CD4-positive, alpha-beta T cell treated with Interferon gamma for 1 hour (primary cell): ENCODE measurements at places on chromosomes 6 and 20.
A peak's percentile ranks its signal among the peaks of the same experiment; 100 is the strongest.

DNA sequence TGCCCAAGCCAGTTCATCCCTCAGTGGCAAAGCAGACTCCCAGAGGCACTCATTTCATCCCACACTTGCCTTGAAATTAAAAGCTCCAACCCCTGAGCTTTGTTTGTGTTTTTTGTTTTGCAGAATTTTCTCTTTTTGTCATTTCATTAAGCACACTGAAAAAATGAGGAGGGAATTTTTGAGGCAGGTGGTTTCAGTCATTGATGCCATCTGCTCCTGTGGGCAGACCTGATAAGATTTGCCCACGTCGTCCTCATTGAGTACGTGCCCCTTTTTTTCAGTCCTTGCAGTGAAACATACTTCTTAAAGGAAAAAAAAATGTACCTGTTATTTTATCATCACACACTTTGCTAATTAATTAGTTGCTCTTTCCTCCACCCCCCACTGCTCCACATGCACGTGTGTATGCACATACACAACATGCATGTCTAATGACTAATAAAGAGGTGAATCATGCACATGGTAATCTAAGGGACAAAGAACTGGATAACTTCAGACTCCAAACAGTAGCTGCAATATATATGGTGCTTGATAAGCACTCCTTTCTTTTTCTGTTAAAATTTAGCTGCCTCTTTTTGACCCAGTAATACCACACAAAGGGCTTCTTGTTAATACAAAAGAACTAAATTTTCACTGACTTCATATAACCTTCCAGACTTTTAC, 102.1 kb upstream of the TMEM181 start:
- DNase-seq = no peak

DNA sequence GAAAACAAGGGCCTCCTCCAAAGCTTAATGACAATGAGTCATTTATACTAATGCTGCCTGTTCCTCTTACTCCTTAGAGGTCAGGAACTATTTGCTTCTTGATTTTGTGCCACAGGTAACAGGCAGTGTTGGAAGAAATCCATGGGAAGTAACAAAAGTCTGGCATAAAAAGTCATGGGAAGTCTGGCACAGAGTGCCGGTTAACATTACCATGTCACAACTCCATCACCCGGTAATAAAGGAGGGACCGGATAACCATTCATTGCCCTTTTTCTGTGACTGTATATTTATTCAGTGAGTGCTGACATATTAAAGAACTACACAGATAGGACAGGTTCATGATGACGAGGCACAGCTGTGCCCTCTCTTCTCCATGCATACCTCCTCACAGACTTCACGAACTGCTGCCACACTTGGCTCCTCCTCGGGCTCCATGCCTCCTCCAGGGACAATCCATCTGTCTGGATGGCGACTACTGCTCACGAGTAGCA, 50.9 kb downstream of the NUDT3 start:
- no peak for DNase-seq

DNA sequence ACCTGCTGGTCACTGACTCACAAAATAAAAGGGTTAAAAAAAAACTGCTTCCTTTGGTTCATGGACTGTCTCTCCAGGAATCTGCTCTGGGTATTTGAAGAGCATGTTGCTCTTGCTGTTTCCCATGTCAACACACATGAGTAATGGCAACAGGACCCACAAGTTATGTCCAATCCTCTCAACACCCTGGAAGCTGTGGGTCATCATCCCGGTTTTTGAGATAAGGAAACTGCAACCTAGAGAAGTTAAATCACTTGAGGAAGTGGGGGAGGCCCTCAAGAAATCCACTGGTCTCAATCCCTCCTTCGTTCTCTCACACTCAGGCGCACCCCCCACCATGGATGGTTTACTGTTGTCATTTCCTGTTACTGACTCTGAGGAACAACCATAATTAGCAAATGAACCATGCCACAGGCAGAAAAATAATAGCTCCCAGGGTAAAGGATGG, 12.4 kb downstream of the MAP1LC3A start:
- no peak for DNase-seq

DNA sequence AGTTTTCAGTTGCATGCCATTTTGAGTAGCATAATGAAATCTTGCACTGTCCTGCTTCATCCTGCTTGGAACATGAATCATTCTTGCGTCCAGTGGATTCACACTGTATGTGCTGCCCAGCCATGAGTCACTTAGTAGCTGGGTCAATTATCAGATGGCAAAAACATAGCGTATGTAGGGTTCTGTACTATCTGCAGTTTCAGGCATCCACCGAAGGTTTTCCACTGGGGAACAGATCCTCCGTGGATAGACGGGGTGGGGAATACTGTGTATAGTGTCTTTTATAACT, 61.4 kb downstream of the IL22RA2 start:
- DNase-seq = no peak

DNA sequence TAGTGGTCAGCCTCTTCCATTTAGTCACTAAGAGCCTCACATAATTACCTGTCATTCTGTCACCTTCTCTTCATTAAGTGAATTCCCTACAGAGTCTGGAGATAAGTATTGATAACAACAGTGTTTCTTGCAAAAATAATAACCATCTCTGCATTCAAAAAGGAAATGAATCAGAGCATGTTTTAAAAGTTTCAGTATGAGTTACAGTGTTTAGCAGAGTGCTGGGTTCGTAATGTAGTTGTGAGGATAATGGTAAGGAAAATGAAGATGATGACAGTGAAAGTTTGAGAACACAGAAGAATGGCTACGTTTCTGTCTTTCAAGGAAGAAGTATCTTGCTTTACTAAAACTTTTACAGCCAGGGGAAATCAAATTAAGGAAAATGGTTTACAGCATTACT, 31.3 kb downstream of the GPRC6A start:
- DNase-seq = no peak

DNA sequence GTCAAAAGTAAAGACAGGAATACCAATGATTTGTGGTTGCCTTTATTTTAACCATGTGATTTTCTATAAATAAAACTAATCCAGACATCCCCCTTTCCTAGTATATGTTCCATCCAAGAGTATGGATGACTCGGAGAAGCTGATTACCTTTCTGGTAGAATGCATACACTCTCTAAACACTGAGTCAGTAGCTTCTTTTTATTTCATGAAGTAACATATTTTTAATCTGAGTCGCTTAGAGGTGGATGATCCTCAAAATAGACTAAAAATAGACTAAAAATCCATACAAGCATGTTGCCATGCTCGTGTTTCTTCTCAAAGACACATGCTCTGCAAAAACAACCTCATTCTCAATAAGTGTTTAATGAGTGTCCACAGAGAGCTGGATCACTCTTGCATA, 263.7 kb downstream of the COL12A1 start:
- no peak for DNase-seq

GRCh38 chr20:51424270-51425117, 118.0 kb downstream of the NFATC2 start:
- DNase-seq = no peak

GRCh38 chr6:95227351-95227750, 350.0 kb upstream of the MANEA start:
- DNase-seq = no peak

- DNase-seq = no peak
Measured at GRCh38 chr6:105151644-105152043, 28.2 kb downstream of the POPDC3 start.

GRCh38 chr20:35145141-35145564, 2.0 kb downstream of the EDEM2 start:
- DNase-seq = no peak

DNA sequence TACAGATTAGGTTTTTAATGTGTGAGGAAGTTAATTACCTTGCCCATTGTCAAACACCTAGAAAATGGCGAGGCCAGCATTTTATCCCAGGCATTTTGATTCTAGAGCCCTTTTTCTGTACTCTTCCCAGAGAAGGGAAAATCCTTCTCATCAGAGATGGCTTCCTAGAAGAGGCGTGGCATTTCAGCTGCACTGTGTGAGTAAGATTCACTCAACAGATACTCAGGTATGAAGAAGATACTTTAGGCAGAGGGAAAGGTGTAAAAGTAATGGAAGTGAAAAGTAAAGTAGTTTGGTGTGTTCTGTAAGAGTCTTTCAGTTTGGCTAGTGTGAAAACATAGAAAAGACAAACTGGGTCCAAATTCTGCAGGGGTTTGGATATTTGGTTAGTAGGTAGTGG, 113.8 kb downstream of the MAP3K4 start:
- no peak for DNase-seq

- no peak for DNase-seq
Measured at GRCh38 chr6:47628448-47629272, 69.7 kb upstream of the ADGRF4 start.

- DNase-seq = peak; percentile 49
Measured at GRCh38 chr6:13395272-13396237, 67.2 kb upstream of the TBC1D7 start.

DNA sequence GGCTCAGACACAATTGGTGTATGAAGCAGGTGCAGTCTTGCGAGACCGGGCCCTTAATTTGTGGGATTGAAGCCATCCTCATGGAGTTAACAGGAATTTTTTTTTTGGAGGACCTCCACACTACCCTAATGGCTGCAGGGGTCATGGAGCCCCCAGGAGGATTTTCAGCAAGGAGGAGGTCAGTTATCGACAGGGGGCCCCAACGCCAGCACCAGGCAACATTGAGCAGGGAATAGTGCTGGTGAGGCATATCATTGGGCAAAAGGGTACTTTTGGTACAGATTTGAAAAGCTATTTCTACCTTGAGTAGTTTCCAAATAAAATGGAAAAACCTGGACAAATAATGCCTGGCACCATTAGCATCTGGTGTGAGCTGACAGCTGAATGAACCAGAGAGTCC, 6.7 kb downstream of the FAM50B start:
- no peak for DNase-seq

- no peak for DNase-seq
Measured at GRCh38 chr20:7879883-7880282, 60.4 kb downstream of the HAO1 start.

GRCh38 chr6:83948851-83949250, 84.7 kb upstream of the MRAP2 start:
- no peak for DNase-seq

GRCh38 chr6:74431873-74432580, 736.0 kb downstream of the CD109 start:
- no peak for DNase-seq

- no peak for DNase-seq
Measured at GRCh38 chr20:33781133-33781532, 30.0 kb upstream of the CHMP4B start.

- no peak for DNase-seq
Measured at GRCh38 chr6:15363164-15363522, 117.3 kb downstream of the JARID2 start.

- no peak for DNase-seq
Measured at GRCh38 chr20:62457098-62457497, 18.7 kb downstream of the GATA5 start.

- DNase-seq = no peak
Measured at GRCh38 chr20:10508060-10508459, 73.0 kb downstream of the SLX4IP start.

- no peak for DNase-seq
Measured at GRCh38 chr20:54284928-54285704, 77.2 kb downstream of the PFDN4 start.

DNA sequence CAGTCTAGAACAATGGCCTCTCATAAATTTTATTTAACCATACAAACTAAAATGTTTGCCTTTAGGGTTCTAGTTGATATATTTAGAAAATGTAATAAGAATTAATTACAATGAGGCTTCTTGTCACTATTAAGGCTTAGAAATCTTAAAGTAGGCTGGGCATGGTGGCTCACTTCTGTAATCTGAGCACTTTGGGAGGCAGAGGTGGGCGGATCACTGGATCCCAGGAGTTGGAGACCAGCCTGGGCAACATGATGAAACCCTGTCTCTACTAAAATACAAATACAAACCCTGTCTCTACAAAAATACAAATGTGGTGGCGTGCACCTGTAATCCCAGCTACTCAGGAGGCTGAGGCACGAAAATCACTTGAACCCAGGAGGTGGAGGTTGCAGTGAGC, 99.0 kb upstream of the ADGRF1 start:
- DNase-seq = no peak

DNA sequence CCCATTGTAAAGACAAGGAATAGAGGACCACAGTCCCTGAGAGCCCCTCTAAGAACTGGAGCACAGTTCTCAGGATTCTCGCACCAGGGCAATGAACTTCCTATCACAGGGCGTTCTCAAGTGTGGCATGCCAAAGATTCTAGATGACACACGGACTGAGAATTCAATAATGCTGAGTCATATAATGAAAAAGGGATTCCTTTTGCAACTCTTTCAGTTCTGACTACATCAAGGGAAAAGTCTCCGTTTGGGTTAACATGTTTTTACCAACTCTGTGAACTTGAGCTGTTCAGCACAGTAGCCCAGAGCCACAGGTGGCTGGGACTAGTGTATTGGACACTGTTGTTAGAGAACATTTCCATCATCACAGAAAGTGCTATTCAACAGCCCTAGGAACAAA, 3.4 kb downstream of the MED20 start:
- DNase-seq = no peak

DNA sequence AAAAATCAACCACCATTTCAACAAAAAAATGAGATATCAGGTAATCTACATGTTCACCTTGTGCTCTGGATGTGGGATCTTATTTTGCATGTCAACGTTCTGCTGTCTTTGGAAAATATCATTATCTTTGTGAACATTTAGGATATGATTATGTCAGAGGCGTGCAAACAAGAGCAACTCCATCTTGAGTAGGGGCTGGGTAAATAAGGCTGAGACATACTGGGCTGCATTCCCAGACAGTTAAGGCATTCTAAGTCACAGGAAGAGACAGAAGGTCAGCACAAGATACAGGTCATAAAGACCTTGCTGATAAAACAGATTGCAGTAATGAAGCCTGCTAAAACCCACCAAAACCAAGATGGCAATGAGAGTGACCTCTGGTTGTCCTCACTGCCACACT, 28.8 kb upstream of the ZBTB24 start:
- no peak for DNase-seq

DNA sequence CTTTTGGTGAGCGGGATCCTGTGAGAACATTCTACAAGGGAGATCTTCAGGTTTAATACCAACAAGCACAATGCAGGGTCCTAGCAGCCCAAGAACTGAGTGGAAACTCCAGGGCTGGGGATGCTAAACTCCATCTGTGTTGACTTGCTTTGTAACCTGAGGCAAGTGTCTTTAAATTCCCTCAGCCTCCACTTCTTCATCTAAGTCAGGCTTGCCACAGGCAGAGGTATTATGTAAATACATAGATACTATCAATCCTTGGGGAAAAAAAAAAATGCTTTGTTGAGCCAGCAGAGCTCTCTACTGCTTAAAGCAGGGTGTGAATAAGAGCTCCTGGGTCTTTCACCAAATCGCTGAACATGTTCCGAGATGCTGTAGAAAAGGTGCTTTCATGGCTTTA, 114.2 kb upstream of the PHACTR1 start:
- DNase-seq = no peak

- no peak for DNase-seq
Measured at GRCh38 chr6:75657327-75657726, 55.6 kb downstream of the SENP6 start.
